Effector CD4-positive, alpha-beta T cell (primary cell): ENCODE measurements at places on chromosomes 3 and 15.

DNA sequence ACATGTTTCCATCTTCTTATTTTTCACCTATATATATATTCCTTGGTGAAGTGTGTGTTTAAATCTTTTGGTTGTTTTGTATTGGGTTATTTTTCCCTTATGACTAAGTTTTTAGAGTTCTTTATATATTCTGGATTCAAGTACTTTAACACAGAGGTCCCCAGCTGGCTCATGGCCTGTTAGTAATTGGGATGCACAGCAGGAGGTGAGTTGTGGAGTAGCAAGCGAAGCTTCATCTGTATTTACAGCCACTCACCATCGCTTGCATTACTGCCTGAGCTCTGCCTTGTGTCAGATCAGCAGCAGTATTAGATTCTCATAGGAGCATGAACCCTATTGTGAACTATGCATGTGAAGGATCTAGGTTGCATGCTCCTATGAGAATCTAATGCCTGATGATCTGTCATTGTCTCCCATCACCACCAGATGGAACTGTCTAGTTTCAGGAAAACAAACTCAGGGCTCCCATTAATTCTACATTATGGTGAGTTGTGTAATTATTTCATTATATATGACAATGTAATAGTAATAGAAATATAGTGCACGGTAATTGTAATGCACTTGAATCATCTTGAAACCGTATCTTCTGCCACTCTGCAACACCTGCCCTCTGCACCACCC lies 151.6 kb downstream of the RSRC1 start:
- no peak for DNase-seq

- DNase-seq: no peak
These were observed 107.3 kb downstream of the KCNAB1 start for GRCh38 chr3:156227704-156228103.

DNA sequence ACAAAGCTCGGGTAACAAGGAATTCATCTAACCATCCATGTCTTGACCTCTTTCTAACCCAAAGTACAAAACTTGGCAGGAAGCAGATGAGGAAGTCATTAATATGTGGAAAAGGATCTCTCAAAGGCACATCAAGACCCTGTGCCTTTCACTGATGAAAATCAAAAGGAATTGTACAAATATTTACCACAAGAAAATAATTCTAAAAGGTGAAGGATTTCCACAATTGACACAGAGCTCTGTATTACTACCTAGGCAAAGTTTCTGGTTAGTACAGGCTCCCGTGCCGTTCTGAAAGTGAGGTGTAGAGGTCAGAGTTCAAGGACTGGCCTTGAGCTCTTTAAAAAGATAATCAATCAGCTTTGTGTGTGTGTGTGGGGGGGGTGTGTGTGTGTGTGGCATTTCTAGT lies 239.7 kb upstream of the ICE2 start:
- no peak for DNase-seq

DNA sequence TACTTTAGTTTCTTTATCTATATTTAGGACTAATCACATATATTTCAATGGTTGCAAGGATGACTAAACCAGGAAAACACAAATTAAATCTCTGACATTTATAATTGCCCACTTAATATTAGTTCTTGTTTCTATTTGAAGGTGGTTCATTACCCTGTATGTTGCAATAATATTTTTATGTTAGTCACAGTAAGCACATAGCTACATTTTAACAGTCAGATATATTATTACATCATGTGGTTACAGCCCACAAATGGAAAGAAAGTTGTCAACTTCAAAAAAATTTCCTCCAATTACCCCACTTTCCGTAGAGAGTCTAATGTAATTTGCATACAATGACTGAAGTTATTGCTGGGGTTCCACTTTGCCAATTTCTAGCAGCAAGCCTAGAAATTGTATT lies 114.6 kb downstream of the TUSC7 start:
- no peak for DNase-seq

- no peak for DNase-seq
These were observed 17.5 kb downstream of the LMCD1 start for GRCh38 chr3:8519156-8519555.

- DNase-seq: no peak
These were observed 21.3 kb downstream of the GPR15 start for GRCh38 chr3:98553021-98553563.

GRCh38 chr15:98651036-98651481 lies 2.7 kb downstream of the IGF1R start:
- DNase-seq: no peak

DNA sequence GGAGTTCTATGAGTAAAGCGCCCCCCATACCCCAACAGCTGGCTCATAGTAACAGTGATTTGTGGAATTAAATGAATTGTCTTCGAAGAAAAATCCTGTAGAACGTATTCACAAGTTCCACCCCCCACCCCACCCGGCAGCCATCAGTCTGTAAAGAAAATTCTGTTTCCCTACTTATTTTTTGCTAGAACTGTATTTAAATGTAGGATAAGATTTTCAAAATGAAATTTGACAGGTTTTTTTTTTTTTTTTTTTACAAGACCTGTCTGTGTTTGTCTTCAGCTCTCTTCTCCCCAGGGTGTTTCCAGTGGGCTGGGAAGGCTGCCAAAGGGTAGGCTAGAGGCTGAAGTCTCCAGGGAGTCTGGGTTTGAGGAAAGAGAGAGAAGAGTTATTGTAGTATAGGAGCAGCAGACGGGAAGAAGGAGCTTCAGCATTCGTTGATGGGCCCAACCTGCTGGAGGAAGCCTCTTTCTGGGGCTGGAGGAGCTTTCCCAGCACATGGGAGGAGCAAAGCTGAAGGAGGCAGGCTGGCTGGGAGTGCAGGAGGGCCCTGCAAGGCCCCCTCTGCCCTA lies 130.6 kb upstream of the SEMA6D start:
- DNase-seq: no peak

GRCh38 chr3:42505849-42506410 lies 3.5 kb downstream of the VIPR1 start:
- DNase-seq: no peak

DNA sequence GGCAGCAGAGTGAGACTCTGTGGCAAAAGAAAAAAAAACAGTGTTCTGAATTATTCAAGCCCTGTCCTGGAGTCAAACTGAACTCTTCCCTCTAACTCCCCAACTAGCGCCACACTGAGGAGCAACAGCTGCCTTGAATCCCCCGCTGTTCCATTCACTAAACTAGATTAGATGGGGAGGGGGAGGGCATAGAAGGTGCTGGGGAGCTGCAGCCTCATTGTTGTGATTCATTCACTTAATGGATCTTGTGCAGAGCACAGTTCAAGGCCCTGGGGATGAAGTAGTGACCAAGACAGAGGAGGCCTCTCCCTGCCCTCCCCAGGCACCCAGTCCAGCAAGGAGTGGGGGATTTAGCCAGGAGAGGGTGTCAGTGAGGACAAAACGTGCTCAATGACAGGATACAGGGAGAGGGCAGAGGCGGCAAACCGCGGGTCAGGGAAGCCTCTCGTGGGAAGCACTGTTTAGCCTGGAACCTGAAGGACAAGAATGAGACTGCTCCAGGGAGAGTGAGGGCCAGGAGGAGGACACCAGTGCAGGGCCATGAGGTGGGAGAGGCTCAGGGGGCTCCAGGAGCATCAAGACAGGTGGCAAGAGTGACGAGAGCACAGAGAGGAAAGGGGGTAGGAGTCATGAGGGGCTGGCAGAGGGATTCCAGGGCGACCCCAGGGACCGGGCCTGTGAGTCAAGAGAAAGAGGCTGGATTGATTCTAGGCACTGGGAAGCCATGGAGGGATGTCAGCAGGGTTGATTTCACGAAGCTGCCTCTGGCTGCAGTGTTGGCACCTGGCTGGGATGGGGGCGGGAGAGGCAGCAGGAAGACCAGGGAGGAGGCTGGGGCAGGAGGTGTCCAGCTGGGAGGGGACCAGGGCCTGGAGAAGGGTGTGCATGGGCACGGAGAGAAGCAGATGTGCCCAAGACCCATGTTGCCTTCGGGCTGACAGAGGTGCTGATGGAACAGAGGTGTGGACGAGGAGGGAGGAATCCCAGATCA lies 31.4 kb downstream of the ALS2CL start:
- DNase-seq: no peak

- no peak for DNase-seq
These were observed 10.0 kb downstream of the ATP13A3 start for GRCh38 chr3:194476784-194477183.

GRCh38 chr15:79466488-79466887 lies 34.4 kb downstream of the MINAR1 start:
- DNase-seq: no peak

GRCh38 chr3:66260431-66260830 lies 39.6 kb downstream of the SLC25A26 start:
- no peak for DNase-seq

- no peak for DNase-seq
These were observed 174.8 kb downstream of the SLCO3A1 start for GRCh38 chr15:92028389-92028724.
